ENCODE measurements at places on chromosomes 7 and 10.

DNA sequence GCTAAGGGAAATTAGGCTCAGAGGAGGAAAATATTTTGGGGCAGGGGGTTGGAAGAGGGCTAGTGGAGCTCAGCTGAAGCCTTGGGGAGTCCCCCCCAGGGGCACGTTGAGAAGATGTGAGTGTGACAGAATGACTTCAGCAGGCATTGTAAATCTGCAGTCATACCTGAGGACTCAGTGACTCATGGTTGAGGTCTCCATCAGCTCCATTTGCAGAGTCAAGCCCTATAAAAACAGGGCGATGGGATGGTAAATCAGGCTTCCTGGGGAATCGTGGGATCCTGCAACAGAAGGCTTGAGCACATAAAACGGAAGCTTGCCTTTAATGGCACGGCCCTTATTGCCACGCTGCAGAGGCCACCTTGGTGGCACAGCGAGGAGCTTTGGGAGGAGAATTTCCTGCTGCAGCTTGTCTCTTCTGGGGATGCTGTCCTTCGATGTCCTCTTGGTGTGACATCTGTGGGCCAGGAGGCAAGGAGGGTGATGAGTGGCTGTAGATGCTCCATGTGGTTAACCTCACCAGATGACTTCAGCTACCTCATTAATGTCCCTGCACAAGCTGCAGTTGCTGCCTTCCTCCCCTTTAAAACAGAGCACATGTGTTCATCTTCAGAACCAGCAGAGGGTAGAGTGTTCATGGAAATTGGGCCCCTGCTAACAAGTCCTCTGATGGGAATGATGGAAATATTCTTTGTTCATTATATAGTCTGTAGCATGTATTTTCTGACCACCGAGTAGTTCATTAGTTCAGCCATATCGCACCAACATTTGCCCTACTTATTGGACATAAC, 285.9 kb downstream of the LRMDA start:
- no peak for DNase-seq

DNA sequence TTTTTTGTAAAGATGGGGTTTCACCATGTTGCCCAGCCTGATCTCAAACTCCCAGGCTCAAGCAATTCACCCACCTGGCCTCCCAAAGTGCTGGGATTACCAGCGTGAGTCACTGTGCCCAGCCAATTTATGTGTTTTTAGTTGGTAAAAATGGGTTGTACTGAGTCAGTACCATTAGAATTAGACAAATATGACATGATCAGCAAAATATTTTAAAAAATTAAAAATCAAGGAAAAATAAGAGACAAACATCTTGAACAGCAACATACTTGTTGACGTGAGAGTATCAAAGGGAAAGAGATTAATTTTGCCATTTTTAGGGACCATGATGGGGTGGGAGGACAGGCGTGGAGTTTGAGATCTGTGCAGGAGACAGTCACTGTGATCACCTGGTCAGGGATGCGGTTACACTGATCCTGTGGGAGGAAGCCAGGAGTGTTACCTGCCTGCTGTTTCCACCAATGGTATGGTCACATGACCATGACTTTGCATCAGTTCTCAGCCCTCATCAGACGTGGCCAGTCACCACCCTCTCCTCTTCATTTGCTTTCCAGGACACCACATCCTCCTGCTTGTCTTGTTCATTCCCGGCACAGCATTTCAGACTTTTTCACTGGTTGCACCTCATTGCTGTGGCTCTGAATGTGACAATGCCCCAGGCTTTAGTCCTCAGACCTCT, 29.2 kb upstream of the ENO4 start:
- DNase-seq = no peak

- DNase-seq = no peak
Observed at GRCh38 chr10:23448802-23449570, 10.1 kb downstream of the OTUD1 start.

DNA sequence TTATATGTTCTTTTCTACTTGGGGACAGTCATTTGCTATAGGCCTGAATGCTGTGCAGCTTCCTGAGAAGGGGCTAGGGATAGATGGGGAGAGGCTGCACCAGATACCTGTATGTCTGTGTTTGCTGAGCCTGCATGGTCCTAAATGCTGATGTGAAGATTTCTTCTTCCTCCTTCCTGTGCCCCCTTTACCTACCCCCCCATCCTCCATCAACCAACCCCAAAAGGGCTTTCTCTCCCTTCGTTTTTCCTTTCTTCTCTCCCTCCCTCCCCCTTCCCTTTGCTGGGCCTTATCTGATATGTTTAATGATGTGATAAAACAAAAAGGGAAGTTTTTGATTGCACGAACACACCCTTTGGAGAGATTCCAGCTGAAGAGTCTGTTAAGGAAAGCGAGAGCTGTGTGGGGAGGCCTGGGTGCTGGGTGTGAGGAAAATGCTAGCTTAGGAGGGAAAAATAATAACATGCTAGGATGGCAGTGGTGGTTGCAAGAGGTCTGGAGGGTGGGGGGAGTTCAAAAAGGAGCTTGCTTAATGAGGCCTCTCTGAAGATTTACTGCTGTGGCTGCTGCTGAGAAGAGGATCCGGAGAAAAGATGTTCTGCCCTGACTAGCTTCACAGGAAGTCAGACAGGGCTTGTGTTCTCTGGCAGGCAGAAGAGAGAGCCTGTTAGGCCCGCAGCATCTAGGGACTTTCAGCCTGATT, 101.8 kb downstream of the SAMD9 start:
- DNase-seq = no peak
